ENCODE measurements at places on chromosomes 6 and 20. TPM values are rescaled to one million over a fixed set of nuclear protein-coding genes. Genes with fewer than 3 reads are reported as not detected.

DNA sequence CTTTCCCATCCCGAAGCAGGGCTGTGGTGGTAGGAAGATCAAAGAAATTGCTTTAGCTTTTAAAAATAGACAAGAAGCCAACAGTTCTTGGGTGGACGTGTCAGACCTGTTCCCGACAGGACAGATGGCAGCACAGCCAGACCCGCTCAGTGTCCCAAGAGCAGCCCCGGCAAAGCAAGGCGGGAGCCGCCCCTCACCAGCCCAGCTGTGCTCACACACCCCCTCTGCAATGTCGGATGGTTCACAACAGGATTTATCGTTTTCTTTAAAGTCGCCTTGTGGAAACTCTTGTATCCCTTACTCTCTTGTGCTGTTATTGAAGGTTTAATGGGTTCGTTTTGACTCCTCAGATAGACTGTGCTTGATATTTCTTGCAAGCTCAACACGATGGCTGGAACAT is 302.4 kb downstream of the THBS2 start:
- no peak for DNase-seq

DNA sequence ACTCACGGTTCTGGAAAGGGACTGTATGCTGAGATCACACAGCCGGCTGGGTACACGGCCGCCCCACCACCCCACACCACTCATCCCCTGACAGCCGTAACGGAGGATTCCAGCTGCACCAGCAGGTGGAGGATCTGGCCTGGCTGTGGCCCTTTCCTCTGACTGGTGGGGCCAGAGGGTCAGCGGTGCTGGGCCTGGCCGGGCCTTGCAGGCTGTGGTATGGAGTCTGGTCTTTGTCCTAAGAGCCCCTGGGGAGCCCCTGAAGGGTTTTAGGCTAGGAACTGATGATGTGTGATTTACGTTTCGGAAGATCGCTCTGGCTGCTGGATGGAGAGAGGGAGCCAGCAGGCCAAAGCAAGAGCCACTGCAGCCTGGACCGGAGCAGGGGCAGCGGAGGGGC is 26.6 kb downstream of the NOL4L start:
- DNase-seq = no peak

DNA sequence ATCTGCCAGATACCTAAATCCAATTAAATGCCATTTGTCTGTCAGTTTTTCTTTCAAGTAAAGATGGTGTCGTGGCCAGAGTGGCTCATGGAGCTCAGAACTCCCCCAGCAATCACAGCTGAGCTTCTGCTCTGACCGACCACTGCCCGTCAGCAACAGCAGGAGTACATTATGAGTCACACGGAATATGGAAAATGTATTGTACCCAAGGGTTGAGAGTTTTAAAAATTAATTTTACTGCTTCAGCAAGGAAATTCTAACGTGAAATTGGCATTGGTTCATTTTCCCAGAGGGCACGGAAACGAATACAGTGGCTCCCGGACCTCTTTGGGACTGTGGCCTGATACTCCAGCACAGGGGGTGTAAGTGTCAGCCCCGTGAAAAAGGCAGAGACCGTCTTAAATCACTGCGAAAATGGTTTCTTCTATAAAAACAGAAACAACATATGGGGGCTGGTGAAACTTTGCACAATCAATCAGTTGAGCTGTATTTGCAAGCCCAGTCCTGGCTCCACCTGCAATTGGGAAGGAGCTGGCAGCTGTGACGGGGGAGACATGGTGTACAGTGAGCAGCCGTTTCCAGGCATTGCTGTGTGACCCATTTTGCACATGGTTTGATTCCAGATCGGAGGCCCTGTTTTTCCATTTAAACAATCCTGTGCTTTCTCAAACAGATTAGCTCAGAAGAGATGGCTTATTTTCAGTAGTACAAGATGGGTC is 12.8 kb downstream of the NPEPL1 start:
- no peak for DNase-seq

DNA sequence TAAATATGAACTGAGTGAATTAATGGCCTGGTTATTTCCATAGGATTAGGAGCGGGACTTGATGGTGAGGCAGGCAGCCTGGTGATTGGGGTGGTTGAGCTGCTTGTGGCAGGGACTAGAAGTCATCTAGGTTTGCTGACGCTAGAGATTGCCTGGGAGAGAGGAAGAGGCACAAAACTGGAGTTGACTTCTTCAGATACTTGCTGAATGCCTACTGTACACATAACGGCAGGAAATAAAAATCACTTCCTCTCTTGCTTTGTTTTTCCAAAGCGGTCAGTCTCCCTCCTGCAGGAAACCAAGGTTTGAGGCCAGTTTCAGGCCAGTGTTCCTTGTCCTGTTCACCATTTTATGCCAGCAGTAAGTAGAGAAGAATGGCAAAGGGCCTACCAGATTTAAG is 36.7 kb upstream of the MYLIP start:
- DNase-seq = no peak

DNA sequence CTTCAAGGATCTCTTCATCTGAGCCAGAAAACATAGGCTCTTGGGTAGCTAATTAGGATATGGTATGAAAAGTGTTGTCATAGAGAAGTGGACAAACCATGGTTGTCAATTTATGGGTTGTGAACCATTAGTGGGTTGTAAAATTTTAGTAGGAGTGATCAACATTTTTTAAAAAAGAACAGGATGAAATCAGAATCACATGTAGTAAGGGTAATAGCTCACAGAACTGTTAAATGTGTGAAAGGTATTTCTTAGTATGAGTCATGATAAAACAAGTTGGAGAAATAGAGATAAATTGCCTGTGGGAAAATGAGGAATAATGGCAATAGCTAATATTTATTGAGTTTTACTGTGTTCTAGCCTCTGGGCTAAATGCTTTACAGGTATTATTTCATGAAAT is 113.4 kb downstream of the MAP3K4 start:
- no peak for DNase-seq

- DNase-seq = no peak
Measured at GRCh38 chr6:114010540-114010939, 39.6 kb upstream of the HDAC2 start.

GRCh38 chr20:41574802-41575389 is 43.3 kb downstream of the CHD6 start:
- no peak for DNase-seq

- DNase-seq = peak; percentile 15
Measured at GRCh38 chr20:35669221-35669620, 4.5 kb upstream of the CPNE1 start.

GRCh38 chr6:91291071-91291470 is 704.2 kb upstream of the MAP3K7 start:
- DNase-seq = no peak

DNA sequence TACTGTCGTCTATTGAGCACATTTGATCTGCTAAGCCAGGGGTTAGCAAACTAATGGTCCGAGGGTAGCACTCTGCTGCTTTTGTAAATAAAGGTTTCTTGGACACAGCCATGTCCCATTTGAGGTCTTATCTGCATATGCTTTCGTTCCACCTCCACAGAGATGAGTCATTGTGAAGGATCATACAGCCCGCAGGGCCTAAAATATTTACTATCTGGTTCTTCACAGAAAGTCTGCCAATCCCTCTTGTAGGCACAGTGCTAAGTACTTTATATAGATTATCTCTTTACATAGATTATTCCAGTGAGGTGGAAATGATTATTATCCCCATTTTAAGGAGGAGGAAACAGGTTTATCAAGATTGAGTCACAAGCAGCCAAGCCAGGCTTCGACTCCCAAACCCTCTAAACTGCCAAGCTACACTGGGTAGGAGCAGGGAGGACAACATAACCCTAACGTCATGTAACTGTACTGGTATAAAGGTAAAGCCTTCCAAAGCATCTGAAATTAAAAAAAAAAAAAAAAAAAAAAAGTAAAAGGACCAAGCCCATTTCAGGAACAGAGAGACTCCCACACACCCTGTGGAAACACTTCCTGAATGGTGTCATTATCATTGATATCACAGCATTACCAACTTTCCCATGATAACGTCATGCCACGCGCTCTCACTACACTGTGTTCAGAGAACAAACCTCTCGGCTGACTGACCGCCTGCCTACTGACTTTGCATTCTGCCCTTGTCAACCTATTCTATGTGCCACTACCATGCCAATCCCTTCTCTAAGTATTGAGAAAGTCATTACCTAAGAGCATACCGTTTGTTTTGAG is 101.0 kb downstream of the KIF16B start:
- DNase-seq = no peak

GRCh38 chr6:126643352-126643751 is 303.4 kb downstream of the CENPW start:
- DNase-seq = no peak

The CAGE1 gene
- total RNA-seq = not detected

The IL17F gene
- not detected for total RNA-seq

The PIGU gene
- total RNA-seq = 18.0 TPM
